ENCODE measurements at places on chromosomes 7 and 10.

DNA sequence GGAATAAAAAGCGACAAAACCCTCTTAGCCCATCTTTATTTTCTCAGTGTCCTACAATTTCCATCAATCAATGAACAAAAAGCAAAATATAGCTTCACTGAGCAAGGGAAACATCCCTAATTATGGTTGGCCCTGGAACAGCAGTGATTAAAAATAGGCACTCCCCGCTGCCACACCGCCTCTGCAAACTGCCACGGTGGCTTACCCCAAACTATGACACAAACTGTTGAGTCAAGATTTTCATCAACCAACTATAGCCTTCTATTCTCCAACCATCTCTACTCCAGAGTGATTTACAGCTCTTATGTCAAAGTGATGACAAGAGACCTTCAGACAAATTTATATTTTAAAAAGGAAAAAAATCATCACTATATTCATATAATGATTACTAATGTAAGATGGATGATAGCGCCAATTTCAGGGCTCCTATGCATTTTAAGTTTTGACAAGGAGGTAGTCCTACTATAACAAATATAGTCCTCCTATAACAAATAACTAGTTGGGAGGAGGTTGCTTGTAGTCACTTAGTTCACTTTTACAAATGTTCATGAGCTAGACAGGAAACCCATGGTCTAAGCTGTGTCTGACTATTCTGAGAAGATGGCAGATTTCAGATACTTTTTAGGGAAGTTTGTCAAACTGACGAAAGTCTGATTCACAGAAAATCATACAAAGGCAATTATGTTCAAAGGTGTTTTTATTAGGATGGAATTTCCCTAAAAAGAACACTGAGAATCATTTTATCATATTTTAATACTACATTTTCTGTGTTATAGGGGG is 26.3 kb downstream of the DENND11 start:
- no peak for DNase-seq

DNA sequence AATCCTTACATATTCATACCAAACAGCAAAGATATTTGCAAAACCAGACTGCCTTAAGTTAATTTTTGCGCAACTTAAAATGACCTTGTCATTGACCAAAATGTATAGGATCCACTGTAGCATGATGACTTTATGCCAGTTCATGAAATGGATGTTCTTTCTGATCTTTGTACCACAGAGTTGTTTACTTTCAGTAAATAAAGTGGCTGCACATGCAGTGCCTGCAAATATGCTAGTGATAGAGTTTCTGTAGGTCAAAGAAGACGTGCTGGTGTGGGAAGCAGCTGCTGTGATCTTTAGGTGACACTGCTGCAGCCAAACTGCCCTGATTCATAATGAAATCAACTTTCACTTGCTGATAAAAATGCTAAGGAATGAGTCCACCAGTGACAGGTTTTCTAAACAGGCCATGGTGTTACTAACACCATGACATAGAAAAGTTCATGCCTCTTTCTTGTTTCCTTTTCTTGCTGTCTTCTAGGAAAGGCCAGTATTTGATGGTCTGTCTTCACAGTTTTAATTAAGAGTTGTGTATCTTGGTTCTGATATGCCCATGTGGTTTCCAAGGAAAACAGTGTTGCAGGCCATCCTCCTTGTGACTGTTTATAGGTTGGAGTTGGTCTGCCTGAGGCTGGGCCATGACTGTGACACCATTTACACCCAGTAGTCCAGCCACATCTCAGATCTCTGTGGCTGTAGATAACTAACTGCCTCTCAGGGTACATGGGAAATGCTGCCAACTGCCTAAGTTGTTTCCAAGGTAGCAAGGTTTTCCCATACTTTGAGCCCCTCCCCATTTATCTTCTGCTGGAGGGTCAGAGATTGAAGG is 62.5 kb downstream of the INSYN2A start:
- no peak for DNase-seq

- no peak for DNase-seq
Measured at GRCh38 chr7:126979722-126980121, 273.0 kb downstream of the GRM8 start.

- no peak for DNase-seq
Measured at GRCh38 chr7:124893140-124893827, 36.3 kb downstream of the POT1 start.

DNA sequence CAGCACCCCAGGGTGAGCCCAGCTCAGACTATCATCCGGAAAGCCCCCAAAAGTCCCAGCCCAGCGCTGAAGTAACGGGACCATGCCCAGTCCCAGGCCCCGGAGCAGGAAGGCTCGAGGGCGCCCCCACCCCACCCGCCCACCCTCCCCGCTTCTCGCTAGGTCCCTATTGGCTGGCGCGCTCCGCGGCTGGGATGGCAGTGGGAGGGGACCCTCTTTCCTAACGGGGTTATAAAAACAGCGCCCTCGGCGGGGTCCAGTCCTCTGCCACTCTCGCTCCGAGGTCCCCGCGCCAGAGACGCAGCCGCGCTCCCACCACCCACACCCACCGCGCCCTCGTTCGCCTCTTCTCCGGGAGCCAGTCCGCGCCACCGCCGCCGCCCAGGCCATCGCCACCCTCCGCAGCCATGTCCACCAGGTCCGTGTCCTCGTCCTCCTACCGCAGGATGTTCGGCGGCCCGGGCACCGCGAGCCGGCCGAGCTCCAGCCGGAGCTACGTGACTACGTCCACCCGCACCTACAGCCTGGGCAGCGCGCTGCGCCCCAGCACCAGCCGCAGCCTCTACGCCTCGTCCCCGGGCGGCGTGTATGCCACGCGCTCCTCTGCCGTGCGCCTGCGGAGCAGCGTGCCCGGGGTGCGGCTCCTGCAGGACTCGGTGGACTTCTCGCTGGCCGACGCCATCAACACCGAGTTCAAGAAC is 1.1 kb downstream of the VIM start:
- peak; percentile 59 for DNase-seq

DNA sequence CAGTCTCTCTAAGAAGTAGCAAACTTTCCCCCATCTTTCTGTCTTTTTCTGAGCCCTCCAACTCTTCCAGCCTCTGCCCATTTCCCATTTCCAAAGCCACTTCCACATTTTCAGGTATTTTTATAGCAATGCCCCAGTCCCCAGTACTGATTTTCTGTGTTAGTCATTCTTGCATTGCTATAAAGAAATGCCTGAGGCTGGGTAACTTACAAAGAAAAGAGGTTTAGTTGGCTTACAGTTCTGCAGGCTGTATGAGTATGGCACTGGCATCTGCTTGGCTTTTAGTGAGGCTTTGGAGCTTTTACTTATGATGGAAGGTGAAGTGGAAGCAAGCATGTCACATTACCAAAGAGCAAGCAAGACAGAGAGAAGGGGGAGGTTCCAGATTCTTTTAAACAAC is 17.2 kb downstream of the PLCE1 start:
- DNase-seq, result no peak

DNA sequence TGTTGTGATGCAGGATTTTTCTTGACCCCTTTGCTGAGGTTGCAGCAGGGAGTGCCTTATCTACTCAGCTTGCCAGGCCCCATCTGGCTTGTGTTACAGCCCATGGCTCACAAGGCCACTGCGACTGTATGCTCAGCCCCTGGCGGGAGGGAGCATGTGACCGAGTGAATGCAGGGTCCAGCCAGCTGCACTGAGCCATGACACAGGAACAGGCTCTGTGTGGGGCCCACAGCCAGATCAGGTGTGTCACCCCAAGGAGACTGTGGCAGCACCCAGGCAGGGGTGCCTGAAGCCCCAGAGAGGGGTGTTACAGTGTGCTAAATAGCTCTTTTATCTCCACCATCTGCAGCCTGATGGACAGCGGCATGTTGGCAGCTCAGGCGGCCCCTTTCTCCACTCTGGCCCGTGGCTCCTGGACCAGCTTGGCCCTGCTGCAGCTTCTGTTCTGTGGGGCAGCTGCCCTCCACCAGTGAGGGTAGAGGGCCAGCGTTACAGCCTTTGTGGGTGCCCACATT is 2.6 kb upstream of the PCBD1 start:
- DNase-seq, result no peak

DNA sequence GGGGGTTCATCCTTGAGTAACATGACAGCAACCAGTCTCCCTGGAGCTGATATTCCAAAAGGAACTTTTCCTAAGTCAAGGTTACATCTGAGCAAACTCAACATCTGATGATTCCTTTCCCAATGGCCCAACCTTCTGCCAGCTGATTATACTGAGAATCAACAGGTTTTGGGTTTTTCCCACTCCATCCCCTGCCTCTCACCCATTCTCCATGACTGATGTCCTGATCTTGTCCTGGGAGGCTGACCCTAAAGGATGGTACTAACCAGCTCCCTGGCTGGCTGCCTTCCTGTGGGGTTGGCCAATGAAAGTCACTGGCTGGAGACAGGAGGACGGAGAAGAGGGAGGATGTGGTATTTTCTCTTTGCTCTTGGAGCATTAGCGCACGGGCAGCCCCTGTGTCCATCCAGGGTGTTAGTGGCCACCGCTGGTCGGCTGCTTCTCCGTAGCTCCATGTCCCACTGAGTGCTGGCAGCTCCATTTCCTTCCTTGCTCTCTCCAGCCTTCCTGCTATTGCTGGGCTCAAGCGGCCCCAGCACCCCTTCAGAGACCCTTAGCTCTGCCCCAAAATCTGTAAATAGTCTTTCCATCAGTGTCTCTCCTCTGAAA is 306.2 kb upstream of the PITRM1 start:
- DNase-seq, result no peak
